ENCODE measurements at places on chromosomes 3 and 15.

DNA sequence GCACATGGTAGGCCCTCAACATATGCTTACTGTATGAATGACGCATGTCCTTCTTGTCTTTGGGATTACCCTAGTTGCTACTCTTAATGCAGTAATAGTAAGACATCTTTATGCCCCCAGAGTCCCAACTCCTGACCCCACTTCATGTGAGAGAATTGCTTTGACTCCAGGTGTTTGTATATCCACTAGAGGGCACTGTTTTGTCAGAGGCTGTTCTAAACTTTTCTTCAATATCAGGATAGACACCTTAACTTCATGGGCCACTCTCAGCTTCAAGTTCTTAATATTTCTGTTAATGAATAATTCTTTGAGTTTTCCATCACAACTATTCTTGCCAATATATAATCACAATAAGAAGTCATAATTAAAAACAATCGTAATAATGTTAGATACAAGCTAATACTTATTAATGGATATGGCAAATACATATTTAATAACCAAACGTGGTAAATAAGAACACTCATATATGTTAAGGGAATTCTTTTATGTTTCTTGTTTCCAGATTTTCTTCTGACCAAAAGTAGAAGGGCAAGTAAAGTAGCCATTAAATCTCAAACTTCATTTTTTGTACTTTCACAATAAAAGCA, 337.2 kb upstream of the DNAJC19 start:
- no peak for DNase-seq

GRCh38 chr3:48215876-48216275, 7.4 kb upstream of the CAMP start:
- no peak for DNase-seq

GRCh38 chr3:65855370-65856100, 183.2 kb downstream of the MAGI1 start:
- peak; percentile 35 for DNase-seq

DNA sequence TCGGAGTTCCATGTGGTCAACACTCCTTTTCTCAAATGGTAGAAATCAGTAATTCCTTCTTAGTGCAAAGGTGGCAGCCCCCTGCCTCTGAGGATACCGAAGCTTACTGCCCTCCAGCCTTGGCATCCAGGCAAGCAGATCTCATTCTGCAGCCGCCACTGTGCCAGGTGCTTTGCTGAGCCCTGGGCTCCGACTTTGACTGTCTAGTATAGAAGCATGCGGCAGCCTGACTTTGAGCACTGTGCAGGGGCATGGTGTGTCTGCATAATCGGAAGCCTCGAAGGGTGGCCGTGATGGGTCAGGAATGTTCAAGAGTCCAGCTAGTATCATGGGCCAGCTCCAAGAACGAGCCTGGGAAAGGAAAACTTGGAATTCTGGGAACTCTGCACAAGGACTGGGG, 39.7 kb downstream of the ABTB1 start:
- DNase-seq, result no peak

- no peak for DNase-seq
Measured at GRCh38 chr3:147736226-147736625, 327.1 kb downstream of the ZIC1 start.

DNA sequence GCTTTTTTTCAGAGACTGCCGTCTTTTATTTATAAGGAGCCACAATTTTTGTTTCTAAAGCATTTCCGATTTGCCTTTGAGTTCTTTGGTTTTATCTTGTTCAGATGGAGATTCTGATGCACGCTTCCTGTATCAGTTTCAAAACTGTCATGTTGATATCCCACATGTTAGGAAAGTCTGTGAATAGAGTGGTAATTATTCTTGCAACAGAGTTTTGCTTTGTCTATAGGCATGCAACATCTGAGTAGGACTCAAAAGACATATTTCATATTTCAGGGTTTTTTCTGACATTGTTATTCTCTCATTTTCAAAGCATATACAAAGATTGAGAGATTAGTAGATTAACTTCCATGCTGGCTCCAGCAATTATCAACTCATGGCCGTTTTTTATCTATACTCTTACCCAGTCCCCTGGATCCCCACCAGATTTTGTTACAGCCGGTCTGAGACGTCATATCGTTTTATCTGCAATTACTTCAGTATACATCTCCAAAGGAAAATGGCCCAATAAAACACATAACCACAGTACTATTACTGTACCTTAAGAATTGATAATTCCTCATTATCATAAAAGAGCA, 22.4 kb downstream of the PAQR5 start:
- no peak for DNase-seq

DNA sequence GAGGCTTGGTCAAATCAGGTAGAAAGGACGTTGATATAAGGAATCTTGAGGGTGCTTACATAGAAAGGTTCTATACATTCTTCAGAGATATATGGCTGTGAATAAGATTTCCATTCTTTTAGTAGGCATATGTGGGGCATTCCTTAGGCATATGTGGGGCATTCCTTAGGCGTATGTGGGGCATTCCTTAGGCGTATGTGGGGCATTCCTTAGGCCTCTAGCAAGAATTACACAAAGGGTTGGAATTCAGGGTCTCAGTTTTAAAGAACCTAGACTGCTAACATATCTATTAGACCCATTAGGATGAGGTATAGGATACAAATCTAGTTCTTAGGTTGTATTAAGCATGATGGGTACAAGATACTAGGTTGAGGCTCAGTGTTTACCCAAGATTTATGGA, 607.8 kb downstream of the SI start:
- DNase-seq, result no peak

DNA sequence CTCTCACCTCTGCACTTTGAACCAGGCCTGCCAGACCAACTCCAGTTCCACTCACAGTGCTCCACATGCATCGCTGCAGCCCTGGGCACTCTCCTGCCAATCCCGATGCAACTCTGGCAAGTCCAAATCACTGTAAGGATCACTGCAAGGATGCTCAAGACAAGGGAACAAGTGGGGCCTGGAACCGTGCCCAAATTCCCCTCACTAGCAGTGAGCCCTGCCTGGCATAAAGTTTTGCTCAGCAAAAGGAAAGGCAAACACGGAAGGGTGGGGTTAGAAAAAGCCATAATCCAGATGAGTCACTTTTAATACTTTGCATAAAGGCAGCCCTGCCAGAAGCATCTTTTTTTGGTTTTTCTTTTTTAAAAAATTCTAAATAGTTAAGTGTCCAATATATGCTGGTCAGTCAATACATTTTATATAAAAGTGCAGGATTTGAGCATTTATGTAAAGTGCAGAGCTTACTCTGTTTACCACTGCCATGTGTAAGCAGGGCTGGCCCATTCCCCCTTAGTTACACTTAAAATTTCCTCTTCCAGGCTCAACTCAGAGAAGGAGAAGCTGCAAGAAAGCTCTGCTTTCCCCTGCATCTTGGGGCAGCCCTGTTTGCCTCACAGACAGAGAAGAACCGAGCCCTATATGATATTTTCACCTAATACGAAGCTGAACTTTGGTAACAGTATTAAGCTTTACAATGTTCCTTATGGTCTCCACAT, 102.2 kb downstream of the CD47 start:
- no peak for DNase-seq

DNA sequence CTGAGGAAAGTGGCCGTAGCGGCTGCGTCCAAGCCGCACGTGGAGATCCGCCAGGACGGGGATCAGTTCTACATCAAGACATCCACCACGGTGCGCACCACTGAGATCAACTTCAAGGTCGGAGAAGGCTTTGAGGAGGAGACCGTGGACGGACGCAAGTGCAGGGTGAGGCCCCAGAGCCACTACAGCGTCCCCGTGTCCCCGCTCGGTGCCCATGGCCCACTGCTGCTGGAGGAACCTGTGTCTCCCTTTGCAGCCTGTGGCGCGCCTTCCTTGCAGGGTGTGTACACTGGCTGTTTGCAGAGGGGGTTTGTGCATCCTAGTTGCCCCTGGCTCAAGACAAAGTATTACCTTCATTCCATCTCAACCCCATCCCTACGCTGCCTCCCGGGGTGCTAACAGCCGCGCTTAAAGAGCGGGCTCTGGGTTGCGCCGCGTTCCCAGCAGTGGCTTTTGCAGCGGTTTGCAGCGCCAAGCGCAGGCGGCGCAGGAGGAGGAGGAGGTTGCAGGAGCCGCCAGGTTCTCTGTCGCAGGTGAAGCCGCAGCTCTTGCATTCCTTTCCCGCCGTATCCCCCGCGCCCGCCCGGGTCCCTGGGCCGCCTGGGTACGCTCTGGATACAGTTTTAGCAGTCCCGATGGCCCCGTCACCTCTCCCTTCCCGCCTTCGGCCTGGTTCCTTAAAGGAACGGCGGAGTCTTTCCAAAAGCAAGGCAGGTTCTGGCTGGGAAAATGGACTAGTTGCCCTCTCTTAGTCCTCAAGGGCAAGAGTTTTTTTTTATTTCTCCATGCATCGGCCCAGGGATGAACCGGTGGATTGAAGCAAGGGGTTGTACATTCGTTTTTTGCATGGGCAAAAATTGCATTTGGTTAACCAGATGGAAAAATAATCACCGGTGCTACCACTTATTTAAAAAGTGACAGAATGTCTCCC, 1.2 kb downstream of the CRABP1 start:
- DNase-seq, result no peak

DNA sequence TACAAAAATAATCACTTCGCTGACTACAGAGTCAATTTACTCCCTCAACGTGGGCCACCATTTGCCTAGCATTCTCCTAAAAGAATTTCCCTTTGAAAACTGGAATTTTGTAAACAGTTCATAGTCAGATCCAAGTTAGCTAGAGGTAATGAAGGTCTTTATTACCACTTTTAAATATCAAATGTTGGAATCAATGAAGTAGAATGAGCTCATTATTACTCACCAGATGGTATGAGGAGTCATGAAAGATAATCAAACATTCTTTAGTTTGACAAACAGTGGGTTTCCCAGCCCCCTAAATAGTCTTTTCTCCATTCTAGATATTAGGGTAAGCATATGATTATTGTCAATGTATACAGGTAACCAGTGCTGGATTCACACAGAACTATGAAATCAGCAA, 455.7 kb upstream of the THBS1 start:
- DNase-seq, result no peak

DNA sequence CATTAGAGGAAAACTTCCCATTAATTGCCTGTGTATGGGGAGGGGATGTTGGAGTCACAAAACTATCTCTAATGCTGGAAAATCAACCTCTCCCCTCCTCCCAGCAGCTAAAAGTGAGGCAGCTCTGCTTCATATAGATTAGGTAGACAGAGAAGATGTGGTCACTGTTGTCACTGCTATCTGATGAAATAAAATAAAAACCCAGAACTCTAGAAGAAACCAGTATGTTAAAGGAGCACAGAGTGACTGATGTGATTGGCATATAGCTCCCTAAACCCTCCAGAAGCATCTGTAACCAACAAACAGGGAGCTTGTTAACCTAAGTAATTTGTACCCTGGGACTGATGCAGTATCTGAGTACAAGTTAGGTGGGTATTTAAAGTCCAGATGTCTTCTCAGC, 211.9 kb upstream of the TRIM42 start:
- DNase-seq, result no peak

- no peak for DNase-seq
Measured at GRCh38 chr3:77041811-77042210, 1.9 kb downstream of the ROBO2 start.

GRCh38 chr3:191859531-191859930, 398.6 kb downstream of the PYDC2 start:
- DNase-seq, result no peak

GRCh38 chr3:94179059-94179458, 116.2 kb downstream of the NSUN3 start:
- DNase-seq, result no peak

DNA sequence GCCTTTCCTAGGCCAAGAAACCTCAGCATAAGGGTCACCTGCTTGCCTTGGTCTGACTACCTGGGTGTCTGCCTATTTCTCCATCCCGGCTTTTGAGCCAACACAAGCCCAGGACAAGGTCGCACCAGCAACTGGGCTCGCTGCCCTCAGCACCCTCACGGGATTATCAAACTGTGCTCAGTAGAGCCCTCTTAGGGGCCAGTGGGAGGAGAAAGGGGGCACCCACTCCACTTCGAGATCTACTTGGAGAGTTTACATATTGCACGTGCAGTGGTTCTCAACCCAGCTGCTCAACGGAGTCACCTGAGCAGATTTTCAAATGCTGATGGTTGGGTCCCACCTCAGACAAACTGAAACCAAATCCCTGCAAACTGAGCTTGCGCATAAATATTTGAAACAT, 31.1 kb downstream of the TSPAN3 start:
- no peak for DNase-seq

DNA sequence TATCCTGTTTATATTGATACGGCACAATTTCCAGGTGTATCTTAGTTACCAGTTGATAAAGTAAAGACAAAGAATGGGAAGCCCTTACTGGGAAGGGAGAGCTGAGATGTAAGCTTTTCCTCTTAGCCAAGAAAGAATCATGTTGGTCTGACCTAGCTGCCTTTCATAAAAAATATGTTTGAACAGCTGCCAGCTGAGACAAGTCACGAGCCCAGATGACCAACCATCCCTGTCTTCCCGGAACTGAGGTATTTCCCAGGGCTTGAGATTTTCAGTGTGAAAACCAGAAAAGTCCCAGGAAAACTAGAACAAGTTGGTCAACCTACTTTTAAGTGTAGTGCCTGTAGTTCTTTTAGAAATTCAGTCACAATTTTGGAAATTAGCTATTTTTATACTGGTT, 3.6 kb upstream of the MYH15 start:
- DNase-seq, result no peak

DNA sequence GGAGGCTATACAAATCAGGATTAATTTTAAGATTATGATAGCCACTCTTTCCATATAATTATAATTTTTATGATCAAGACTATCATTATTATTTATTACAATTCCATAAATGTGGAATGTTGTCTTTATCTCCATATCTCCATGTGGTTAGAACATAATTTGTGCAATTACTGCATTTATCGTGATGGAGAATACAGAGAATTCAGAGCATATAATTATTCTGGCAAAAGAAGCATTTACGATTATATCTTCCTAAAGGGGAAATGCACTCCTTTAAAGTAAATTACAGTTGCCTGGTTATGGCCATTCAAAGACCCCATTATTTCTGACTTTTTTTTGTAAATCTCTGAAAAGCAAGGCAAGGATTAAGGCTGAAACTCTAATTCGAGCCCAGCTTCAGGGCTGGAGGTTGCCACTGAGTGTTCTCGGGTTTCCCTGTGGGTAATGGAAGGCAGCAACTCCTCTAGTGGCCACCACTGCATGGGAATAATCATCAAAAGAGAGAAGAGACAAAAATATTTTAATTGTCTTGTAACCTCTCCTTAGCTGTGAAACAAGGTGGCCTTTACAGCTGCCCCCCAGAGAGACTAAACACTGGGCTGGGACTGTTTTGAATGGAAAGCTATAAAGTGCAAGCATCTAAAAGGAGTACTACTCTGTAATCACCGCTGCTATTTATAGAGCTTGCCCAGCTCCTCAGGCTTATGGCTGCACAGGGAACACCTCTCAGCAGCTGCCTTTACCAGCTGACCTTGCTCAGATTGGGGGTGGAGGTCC, 59.8 kb upstream of the PRTG start:
- no peak for DNase-seq
